ENCODE measurements at places on chromosomes 3 and 15.

DNA sequence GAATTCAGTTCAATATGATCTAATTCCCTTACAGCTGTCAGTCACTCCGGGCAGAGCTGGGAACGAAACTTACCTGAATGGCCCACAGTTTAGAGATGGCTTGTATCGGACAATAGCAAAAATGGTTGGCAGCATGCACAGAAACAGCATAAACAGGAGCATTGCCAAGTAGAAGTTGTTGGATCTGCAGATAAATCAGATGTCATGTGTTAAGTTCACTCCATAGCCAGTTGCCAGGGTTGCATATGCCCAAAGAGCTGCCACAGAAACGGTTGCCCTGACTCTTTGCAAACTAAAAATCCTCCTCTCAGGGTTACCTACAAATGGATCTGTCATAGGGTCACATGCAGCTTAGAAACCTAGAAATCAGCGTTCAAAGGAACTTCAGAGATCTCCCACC, 15.4 kb upstream of the STARD5 start:
- no peak for DNase-seq

- DNase-seq, result no peak
Measured at GRCh38 chr3:155420881-155421486, 127.5 kb upstream of the STRIT1 start.

GRCh38 chr15:63052961-63053698, 10.6 kb downstream of the TPM1 start:
- peak; percentile 42 for DNase-seq

DNA sequence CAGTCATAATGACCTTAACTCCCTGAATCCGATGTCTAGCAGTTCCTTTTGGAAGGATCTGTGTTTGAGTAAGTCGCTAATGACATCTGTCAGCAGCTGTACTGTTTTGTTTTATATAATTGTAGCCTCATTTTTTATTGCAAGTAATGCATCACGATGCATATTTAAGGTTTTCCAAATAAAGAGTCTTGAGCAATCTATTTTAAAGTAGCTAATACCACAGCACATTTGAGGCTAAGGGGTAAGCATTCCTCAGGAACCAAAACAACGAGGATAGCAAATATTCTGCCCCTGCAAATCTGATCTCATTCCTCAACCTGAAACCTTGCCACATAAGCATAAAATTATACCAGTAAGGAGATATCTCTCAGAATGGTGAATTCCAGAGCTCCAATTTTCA, 98.7 kb downstream of the TBC1D5 start:
- no peak for DNase-seq

DNA sequence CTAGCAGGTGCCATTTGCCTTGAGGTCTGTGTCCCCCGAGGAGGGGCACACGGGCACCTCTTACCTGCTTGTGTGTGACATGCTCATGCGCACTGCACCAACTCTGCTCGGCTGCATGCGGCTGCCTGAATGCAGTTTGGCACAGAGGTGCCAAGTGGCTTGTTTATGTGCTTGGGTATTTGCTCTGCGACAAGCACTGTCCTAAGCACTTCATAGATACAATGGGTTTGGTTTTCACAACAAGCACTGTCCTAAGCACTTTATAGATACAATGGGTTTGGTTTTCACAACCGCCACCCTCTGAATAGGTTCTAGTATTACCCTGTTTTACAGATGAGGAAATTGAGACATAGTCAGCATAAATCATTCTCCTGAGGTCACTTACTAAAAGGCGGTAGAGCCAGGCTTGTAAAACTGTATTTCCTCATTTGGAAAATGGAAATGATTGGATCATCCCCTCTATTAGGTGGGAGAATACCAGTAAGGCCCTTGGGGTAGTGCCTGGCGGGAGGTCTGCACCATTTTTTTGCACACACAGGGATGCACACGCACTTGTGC, 487 bp downstream of the ITIH4 start:
- DNase-seq, result no peak

DNA sequence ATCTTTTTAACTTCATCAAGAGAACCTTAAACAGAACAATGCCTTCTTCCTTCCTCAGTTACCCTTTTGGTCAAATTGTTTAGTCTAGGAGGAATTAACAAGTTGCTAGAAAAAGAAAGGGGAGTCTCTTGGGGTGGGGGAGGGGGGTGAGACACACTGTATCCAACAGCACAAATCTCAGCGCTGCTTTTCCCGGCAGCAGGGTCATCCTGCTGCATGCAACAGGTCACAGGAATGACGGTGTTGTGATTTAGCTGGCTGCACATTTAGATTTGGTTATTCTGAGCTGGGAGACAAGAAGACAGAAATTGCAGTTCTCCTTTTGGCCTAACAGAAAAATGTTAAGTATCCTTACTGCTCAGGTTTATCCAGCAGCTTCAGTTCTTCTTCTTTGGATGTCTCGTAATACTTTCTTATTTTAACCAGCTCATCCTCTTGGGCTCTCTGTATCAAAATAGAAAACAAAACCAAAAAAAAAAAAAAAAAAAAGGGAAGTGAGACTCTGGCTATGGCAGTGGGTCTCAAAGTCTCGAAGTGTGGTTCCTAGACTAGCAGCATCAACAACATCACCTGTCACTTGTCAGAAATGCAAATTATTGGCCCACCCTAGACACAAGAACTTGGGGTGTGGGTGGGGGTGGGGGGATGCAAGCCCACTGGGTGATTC, 190.5 kb downstream of the GREM1 start:
- DNase-seq, result no peak

GRCh38 chr15:78914027-78914764, 30.6 kb downstream of the CTSH start:
- peak; percentile 54 for DNase-seq

GRCh38 chr3:191484461-191484860, 23.5 kb downstream of the PYDC2 start:
- no peak for DNase-seq

Measured in stomach (tissue), 19 donors.